ENCODE measurements at places on chromosomes 1 and 21.
A peak's percentile ranks its signal among the peaks of the same experiment; 100 is the strongest.

DNA sequence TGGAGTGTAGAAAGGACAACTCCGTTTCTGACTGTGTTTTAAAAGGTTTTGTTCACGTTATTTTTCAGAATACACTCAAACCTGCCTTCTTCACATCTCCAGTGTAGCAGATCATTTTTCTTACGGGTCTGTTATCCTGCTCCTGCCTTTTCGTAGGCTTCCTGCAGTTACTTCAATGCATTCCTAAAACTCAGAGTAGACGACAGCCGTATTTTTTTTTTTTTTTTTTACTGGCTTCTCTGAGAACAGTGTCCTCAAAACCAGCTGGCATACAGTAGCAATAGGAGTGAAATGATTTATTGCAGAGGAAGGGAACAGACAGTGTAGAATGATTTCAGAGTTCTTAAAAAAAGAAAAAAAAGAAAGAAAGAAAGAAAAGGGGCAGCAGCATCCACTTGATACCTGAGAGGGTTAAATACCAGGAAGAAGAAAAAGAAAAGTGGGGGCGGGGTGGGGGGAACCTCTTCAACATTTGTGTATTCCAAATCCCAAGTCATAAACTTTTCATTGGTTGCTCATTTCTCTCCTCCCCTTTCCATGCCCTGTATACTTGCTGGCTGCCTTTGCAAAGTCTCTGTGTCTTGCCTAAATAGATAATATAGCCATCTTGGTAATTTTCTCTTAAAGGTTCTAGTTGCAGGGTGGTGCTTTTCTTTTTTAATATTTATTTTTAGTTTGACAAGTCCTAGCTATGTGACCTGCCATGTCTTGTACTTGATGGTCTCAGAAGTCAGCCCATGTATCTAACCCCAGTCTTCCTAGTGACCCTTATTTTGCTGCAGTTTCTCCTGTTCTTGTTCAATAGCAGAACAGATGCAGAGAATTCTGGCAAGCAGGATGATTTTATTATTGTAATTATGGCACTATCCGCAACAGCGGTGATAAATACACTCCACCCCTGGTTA is 2.8 kb downstream of the TGFB2 start:
- peak; percentile 90 for DNase-seq

- DNase-seq: no peak
These were observed 245.9 kb downstream of the PLPP3 start for GRCh38 chr1:56333461-56333860.

- peak; percentile 64 for DNase-seq
These were observed 5.3 kb upstream of the TUFT1 start for GRCh38 chr1:151534662-151535278.

DNA sequence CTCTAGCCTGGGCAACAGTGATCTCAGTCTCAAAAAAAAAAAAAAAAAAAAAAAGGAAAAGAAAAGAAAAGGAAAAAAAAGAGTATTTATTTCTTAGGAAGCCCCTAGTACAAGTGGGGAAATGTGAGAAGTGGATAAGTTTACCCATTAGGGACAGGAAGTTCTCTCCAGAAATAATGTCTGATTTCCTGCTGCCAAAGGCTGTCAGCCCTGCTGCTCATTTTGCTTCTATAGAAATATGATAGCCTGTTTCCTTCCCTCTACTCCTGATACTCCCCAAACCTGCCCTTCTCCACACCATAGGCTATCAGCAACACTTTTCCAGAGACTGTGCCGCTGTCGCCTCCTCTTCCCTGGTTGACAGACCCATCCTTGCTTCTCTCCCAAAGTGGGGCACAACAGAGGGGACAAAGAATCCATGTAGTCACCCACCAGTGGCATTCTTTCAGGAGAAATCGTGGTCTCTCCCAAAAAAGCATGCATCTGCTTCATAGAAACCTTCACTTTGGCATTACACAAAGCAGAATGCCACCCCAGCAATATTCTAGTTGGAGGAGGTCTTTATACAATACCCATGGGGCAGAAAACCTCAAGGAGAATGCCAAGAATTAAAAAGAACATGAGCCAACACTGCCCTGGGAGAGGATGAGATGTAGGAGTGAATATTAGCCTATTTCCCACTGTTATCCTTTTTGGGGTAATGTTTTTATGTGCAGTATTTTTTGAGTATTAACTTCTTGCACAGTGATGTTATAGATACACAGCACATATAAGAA is 166.3 kb upstream of the NR5A2 start:
- no peak for DNase-seq

DNA sequence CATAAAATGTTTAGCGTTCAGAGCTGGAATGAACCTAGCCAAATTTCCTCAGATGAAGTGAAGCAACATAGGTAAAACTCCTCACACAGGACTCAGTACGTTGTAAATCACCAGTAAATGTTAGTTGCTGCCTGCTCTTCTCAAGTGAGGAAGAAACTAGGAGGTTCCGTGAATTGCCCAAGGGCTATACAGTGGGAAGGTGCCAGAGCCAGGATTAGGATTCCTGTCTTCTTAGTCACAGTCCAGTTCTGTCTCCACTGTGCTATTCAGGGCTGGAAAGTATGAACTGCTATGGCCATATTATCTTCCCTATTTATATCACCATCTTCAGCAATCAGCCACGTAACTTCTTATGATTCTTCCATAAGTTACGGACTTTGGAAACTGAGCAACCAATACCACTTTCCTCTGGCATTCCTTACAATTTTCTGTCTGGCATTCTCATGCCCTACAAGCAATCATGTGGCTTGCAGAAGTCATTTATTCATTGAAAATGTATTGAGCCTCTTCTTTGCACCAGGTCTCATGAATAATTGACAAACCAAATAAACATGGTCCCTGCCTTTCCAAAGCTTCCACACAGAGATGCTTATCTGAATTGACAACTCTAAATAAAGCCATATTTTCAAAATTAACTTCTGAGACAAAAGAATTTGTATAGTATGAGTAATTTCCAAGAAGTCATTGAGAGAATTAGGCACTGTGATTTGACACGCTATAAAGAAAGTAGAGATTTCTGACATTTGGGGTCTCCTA is 271.6 kb upstream of the SGIP1 start:
- DNase-seq: no peak

DNA sequence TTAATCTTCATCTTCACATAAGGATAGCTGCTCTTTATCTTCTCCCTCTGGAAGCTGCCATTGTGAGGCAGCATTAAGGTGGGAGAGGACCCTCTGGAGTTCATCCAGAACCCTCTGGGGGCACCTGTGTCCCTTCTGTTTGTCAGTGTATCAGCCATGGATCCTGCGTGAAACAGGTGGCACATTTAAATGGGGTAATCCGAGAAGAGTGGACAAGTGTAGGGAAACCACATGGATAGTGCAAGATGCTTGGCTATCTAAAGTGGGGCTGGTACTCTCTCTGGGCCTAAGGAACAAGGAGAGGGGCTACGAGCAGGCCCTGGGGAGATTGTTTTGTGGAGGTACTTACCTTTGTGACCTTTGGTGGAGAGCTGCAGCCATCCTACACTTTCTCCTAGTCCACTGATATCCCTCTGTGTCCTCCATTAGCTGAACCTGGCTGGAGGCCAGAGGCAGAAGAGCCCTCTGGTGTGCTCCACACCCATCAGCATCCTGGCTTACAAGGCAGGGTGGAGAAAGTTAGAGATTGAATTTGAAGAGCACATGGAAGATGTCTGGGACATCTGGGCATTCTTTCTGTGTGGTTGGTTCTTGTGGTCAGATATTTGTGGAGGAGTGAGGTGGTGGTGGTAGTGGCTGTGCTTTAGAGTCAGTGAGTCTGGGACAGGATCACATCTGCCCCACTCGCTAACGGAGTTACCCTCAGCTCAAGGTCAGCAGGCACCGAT is 117.7 kb downstream of the FGGY start:
- peak; percentile 62 for DNase-seq

- DNase-seq: peak; percentile 25
These were observed 16.9 kb downstream of the PSMB4 start for GRCh38 chr1:151416231-151416630.

DNA sequence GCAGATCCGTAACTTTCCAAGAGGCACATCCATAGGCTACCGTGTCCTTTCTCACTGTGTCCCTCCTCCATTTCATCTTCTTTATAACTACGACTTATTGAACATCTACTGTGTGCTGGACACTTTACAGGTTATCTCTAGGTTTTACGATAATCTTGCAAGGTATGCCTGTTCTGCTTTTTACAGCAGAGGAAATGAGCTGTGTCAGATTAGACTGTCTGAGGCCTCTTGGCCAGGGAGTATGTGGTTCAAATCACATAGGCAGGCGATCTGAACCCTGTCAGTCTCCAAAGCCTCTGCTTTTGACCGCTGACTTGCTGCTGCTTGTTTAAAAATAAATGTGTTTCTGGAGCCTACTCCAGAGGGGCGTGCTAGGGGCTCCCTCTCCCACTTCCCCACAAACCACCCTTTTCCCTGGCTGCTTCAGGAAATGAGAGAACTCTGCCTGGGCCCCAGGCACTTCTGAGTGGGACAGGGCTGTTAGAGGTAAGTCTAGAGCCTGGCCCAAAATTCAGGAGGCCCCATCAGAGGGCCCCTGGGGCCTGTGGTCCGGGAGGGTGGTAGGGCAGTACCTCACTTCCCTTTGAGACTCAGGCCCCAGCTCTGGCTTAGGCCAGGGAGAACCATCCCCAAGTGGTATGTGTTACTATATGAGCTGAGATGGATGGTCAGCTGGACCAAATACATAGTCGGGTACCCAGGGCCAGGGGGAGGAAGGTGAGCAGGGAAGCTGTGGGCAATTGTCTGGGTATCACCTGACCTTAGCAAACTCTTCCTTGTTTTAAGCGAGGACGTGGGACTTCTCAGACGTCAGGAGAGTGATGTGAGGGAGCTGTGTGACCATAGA is 4.4 kb downstream of the PSEN2 start:
- DNase-seq: no peak

Measured in astrocyte of the spinal cord (primary cell).